AG08395 (cell line): ENCODE measurements at places on chromosomes 11 and 22.

GRCh38 chr22:28883917-28884746 is 760 bp downstream of the ZNRF3 start:
- peak; percentile 29 for DNase-seq

- DNase-seq = no peak
Observed at GRCh38 chr22:37509059-37509860, 10.0 kb downstream of the CARD10 start.

GRCh38 chr11:85347291-85347690 is 279.9 kb downstream of the DLG2 start:
- no peak for DNase-seq

DNA sequence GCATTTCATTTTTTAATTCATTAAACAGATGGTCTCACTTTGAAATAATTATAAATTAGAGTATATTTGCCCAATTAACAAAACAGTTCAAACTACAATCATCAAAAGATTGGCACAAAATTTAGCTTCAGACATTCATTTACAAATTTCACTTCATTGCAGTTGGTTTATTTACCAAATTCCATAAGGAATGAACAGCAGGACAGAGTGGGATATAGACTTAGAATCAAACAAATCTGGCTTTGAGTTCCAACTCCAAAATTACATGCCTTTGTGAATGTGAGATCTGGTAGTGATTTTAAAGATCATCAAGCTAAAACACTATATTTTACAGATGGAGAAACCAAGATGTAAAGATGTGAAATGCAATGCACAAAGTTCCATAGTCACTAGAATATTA is 310.7 kb upstream of the CNTN5 start:
- no peak for DNase-seq

GRCh38 chr11:60899046-60899936 is 7.1 kb downstream of the PRPF19 start:
- peak; percentile 82 for DNase-seq
